COR-L47 (cell line): ENCODE measurements at places on chromosomes 12 and 14.
A peak's percentile ranks its signal among the peaks of the same experiment; 100 is the strongest.

GRCh38 chr14:92323011-92323915, at the start of gene SLC24A4:
Gene SLC24A4, plus strand, starts transcription at chr14:92323165. Its CDS starts 666 bp downstream, at chr14:92323831.
- peak; percentile 23 for DNase-seq

- no peak for DNase-seq
Measured at GRCh38 chr14:96519970-96520369, 17.8 kb downstream of the PAPOLA start.

GRCh38 chr12:75756771-75757170, 245.4 kb upstream of the KRR1 start:
- no peak for DNase-seq

- no peak for DNase-seq
Measured at GRCh38 chr12:30047516-30048254, 263.9 kb upstream of the TMTC1 start.

GRCh38 chr12:90216020-90216552, 507.4 kb upstream of the ATP2B1 start:
- DNase-seq: no peak

GRCh38 chr12:9707356-9707755, 25.5 kb downstream of the CLECL1 start:
- no peak for DNase-seq

GRCh38 chr12:58727521-58727920, 192.8 kb downstream of the LRIG3 start:
- no peak for DNase-seq

- DNase-seq: no peak
Measured at GRCh38 chr12:95949477-95950206, 6.5 kb downstream of the AMDHD1 start.

GRCh38 chr14:50856660-50857059, 15.2 kb upstream of the ABHD12B start:
- DNase-seq: no peak

DNA sequence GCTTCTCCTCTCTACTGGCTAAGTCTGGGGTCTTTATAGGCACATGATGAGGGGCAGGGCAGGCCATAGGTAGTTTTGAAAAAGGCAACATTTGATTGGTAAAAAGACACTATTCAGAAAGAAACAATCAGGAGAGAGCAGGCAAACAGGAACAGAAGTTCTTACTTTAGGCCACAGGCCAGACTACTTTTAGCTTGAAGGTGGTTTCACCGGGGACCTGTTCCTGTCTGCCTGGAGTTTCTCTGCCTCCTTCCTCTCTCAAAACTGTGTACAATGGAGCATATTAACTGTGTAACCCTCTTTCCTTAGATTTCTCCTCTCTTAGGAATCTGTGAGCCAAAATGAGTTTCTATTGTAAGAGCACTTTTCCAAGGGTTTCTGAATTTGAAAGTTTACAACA, 167.9 kb upstream of the AVPR1A start:
- no peak for DNase-seq

GRCh38 chr12:123237646-123238329, 4.6 kb downstream of the MTRFR start:
- DNase-seq: peak; percentile 36

GRCh38 chr12:58950739-58951100, 30.4 kb upstream of the LRIG3 start:
- no peak for DNase-seq

DNA sequence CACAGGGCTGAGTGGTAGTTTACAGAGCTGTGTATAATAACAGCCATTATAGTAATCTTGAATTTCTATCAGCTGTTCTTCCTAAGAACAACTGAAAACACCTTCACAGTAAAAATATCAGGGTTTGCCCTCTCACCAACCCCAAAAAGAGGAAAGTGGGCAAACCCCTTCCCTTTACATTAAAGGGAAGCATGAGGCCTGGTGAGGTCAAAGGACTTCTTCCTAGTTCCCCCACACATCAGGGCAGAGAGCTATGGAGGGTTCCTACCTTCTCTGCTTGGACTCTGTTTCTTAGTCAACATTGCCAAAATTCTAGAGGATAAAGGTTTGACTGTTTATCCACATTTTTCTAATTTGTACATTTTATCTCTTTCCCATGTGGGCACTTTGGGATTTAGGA, 4.4 kb upstream of the RPAP3 start:
- no peak for DNase-seq

DNA sequence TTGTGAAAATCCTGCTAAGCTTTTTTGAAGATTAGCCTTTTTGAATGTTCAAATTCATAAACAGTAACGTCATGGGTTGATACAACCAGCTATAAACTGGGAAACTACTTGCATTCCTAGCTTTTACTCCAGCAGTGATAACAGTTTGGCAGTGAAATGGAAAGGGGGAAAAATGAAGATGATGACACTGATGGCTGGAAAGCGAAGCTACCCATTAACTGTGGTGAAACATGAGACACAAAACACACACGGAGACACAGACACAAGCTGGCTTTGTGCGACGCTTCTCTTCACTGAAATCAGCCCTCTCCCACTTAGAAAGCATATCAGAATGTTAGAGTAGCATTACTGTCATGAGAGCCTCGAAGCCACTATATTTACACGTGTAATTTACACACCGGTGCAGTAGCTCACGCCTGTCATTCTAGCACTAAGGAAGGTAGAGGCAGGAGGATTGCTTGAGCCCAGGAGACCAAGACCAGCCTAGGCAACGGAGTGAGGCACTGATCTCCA, 15.7 kb downstream of the VPS37B start:
- no peak for DNase-seq

- no peak for DNase-seq
Measured at GRCh38 chr14:105483300-105484068, 3.2 kb upstream of the CRIP1 start.

GRCh38 chr12:51393676-51394545, 2.7 kb upstream of the GALNT6 start:
- no peak for DNase-seq

DNA sequence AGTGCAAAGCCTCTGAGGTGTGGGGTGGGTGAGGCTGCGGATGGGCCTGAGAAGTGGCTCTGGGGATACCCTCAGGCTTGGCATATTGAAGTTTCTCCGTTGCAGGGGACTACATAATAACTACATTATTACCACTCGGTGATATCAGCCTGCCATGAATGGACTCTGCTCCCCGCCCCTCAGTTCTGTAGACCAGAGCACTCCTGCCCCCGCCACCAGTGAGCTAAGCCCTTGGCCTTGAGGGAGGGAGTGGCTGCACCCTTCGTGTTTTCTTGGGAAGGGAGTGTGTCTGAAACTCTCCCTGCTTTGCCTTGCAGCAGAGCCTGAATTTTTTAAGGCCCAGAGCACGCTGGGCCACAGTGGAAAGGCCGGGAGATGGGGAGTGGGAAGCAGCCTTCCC, 1.7 kb downstream of the ORAI1 start:
- DNase-seq: no peak

- DNase-seq: no peak
Measured at GRCh38 chr14:82067221-82067875, 533.7 kb upstream of the SEL1L start.

DNA sequence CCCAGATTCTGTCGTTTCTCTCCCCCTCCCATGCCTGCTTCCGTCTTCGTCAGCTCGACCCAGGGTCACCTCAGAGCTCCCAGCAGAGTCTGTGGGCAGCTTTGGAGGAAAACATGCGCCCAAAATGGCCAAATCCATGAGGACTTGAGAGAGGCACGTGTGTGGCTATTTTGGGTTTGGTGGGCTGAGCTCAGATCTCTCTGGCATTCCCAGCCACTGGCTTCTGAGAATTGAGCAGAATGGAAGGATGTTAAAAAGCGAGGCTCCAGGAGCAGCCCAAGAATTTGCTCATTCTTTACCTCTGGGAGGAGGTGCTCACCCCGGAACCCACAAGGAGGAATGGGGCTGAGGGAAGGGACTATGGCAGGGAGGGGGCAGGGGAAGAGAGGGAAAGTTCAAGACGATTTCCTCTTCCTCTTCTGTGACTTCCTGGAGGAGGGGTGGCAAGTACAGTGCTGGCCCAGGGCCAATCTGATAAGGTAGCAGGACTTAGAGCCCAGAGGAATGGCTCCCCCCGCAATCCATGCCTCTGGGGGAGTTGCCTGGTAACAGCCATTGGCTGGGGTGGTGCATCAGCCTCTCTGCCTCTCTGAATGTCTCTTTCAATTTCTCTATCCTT, 20.1 kb downstream of the TSPAN9 start:
- no peak for DNase-seq

GRCh38 chr14:27553790-27554189, 956.0 kb upstream of the NOVA1 start:
- no peak for DNase-seq

DNA sequence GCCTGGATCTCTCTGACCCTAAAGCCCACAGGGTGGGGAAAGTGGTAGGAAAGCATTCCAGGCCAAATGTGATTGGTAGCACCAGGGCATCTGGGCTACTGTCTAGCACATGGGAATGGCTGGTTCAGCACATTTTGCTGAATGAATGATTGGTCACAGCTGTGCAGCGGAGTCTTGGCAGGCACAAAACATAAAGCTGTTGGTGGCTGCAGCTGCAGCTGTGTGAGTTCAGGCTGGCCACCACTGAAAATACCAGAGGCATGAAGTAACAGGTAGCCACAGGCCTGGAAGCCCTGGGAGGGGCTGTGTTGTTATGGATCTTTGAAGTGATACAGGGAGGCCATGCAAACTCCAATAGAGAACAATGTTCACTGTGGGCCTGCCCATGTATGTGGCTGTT, 72.7 kb downstream of the MYRFL start:
- DNase-seq: no peak

DNA sequence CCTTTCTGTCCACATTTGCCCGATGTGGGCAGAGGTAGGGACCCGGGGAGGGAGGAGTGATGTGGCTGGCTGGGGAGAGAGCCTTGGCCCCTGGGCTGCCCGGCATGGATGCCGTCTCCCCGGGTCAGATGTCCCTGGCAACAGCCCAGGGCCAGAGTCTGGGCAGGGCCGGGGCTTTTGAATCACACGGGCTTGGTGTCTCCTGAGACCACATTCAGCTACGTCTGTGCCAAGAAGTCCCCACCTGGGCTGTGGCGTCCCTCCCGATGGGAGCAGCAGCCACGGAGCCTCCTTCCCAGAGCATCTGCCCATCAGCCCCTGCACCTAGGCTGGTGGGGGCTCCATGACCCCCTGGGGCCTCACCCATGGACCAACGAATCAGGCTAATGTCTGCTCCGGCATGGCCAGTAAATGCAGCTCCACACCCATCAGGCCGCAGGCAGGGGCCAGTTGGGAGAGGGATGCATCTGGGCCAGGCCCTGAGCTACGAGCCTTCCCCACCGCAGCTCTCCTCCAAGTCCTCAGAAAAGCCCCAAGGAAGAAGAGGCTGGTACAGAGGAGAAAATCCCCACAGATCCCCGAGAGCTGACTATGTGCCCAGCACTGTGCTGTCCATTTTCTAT, 109.4 kb downstream of the RFLNA start:
- DNase-seq: no peak

GRCh38 chr14:71498212-71498611, 434.0 kb upstream of the RGS6 start:
- no peak for DNase-seq

GRCh38 chr14:31843361-31844091, 233.6 kb upstream of the ARHGAP5 start:
- DNase-seq: no peak

- no peak for DNase-seq
Measured at GRCh38 chr14:60396718-60397343, 89.0 kb downstream of the C14orf39 start.

- DNase-seq: no peak
Measured at GRCh38 chr12:15563663-15564062, 225.5 kb downstream of the EPS8 start.

GRCh38 chr12:2057041-2057794, 4.4 kb downstream of the CACNA1C start:
- peak; percentile 21 for DNase-seq

- DNase-seq: no peak
Measured at GRCh38 chr12:26938701-26939062, 412 bp downstream of the FGFR1OP2 start.

- DNase-seq: no peak
Measured at GRCh38 chr12:12724421-12725085, 7.4 kb downstream of the CDKN1B start.

DNA sequence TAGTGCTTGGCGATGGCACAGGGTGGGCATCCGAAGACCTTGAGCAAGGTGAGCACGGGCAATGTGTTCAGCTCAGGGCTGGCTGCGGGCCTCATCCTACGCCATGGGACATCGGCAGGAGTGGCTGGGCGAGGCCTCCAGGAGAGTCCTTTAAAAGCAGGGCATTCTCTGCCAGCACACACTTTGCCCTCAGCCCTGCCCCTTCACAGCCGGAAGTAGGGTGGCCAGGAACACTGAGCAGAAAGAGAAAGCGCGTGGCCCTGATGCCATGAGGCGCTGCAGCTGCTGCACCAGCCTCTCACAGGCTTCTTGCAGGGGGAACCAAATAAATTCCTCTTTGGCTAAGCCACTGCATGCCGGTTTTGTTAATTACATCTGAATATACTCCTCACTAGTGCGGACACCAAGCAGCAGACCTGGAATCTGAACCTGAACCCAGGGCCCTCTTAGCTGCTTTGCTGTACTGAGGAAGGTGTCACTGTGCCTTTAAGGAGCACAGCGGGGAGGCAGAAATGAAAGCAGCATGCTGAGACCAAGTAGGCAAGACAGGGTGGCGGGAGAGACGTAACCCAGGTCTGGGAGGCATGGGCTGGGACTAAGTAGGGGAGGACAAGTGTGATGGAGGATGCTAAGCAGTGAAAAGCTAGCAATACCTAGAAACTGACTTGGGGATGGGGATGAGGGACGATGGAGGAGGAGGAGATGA, 155.2 kb downstream of the TTC7B start:
- DNase-seq: no peak
